WERI-Rb-1 (cell line): ENCODE measurements at places on chromosomes 2 and 18.

GRCh38 chr18:73688851-73689711, 458.6 kb downstream of the FBXO15 start:
- no peak for DNase-seq

GRCh38 chr2:227813229-227813561, 447 bp upstream of the CCL20 start:
- DNase-seq: no peak

DNA sequence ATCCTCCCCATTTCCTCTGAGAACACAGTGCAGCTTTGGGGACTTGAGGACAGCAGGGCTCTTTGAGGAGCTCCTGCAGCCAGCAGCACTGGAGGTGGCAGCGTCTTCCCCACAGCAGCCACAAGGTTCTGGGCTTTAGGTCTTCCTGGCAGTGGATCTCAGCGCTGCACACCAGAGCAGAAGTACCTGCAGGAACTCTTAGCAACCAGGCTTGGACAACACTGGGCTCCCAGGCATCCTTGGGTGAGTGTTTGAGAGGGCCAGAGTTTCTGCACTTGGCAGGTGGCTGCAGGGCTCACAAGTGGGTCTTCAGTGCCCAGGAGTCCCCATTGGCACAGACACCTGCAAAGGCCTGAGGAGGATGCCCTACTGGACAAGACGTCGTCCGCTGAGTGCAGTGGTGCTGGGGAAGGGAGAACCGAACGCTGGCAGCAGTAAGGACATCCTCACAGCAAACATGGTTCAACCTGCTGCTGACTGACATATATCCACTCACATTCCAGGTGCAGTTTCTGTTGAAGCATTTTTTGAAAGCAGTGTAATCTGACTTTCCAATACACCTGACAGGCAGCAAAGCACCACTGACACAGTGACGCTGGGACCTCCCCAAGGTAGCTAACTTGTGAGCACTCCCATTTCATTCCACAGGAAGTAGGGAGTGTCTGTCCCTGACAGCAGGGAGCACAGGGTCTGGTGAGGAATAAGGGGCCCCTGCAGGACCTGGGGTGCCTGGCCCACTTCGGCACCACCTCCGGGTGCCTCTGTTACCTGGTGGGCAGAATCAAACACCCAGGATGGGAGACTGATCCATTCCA, 149.9 kb upstream of the COPS8 start:
- DNase-seq: no peak

DNA sequence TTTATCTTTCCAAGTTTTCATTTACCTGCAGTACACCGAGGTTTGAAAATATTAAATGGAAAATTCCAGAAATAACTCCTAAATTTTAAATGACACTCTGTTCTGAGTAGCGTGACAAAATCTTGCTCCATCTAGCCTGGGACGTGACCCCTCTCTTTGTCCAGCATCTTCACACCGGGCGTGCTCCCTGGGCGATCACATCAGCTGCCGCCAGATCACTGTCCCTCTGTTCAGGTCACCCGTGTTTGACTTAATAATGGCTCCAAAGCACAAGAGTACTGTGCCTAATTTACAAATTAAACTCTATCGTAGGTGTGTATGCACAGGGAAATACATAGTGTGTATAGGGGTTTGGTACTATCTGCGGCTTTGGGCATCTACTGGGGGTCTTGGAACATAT, 6.1 kb upstream of the TMEM185B start:
- no peak for DNase-seq

GRCh38 chr18:11047156-11047555, 102.2 kb downstream of the PIEZO2 start:
- no peak for DNase-seq

DNA sequence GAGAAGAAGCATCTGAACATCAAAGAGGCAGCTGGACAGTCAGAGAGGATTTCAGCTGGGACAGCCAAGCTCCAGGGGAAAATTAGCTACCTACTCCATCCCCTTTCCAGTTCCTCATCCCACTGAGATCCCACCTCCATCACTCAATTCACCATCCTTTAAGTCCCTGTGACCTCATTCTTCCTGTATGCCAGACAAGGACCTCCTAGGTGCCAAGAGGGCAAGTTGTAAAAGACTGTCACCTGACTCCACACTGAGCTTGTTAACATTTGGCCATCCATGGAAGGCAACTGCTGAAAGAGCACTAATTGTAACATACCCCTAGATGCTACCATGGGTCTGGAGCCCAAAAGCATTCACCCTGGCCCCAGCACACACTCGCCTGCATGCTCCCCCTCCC, 97.8 kb downstream of the KYNU start:
- no peak for DNase-seq

GRCh38 chr2:29743516-29743915, 177.9 kb downstream of the ALK start:
- peak; percentile 84 for DNase-seq

GRCh38 chr18:34525244-34525643, 184.9 kb upstream of the DTNA start:
- DNase-seq: no peak

- no peak for DNase-seq
Measured at GRCh38 chr2:82913566-82913965, 1545.5 kb downstream of the SUCLG1 start.

DNA sequence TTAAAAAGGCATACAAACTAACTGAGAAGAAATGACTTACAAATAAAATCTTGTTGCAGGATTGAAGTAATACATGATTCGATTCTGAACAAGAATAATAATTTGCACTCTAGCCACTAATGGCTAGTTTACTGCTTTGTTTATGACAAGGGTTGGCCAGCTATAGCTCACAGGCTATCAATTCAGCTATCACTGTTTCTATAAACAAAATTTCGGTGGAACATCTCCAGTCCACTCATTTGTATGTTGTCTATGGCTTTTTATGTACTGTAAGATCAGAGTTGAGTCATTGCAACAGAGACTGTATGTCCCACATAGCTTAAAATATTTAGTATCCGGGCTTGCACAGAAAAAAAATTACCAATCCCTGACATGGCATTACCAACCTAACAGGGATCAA, 543.7 kb upstream of the CNTNAP5 start:
- DNase-seq: no peak

DNA sequence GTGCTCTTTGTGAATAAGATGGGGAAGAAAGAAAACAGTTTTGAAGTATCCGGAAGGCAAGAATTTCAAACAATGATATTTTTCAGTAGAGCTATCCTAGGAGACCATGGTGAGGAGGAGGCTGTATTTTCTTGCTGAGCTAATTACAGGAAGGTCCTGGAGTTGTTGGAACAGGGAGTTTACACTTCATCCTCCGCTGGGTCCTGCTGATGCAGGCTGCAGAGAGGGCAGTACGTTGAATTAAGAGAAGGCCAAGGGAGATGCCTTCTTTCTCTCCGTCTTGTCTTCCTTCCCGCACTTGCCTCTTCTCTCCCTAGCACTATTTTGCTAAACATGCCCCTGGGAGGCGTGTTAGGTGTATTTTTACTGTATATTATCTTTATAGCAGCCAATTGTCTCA, 60.0 kb upstream of the EDAR start:
- DNase-seq: no peak
